ENCODE measurements at places on chromosomes 11 and 22. TPM values are rescaled to one million over a fixed set of nuclear protein-coding genes. Genes with fewer than 3 reads are reported as not detected.
A peak's percentile ranks its signal among the peaks of the same experiment; 100 is the strongest.

DNA sequence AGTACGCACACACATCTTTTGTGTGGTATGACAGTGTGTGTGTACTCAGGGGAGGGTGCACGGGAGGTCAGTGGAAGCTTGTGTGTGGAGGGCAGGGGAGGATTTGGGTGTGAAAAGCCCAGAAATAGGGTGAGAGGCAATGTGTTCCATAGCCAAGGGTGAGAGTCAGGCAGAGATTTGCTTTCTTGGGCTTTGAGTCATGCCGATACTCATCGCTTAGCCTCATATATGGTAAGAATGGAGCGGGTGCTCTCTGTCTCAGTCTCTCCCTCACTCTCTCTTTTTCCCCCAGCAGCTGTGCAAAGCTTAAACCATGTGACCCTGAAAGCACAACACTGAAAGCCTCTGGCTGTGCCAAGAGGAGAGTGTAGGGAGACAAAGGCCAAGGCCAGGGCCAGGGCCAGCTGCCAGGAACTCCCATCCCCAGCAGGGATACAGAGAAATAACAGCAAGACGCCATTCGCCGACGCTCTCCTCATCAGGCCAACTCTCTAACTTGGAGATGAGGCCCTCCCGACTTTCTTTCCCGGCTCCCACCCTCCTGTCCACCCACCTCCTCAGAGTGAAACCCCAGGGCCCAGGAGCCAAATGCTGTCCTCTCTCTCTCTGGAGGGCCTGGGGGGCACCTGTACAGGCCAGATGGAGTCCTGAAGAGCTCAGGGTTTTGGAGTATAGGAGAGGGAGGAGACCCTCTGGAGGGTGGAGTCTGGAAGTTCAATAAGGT is 20.3 kb upstream of the MICAL3 start:
- DNase-seq = no peak

DNA sequence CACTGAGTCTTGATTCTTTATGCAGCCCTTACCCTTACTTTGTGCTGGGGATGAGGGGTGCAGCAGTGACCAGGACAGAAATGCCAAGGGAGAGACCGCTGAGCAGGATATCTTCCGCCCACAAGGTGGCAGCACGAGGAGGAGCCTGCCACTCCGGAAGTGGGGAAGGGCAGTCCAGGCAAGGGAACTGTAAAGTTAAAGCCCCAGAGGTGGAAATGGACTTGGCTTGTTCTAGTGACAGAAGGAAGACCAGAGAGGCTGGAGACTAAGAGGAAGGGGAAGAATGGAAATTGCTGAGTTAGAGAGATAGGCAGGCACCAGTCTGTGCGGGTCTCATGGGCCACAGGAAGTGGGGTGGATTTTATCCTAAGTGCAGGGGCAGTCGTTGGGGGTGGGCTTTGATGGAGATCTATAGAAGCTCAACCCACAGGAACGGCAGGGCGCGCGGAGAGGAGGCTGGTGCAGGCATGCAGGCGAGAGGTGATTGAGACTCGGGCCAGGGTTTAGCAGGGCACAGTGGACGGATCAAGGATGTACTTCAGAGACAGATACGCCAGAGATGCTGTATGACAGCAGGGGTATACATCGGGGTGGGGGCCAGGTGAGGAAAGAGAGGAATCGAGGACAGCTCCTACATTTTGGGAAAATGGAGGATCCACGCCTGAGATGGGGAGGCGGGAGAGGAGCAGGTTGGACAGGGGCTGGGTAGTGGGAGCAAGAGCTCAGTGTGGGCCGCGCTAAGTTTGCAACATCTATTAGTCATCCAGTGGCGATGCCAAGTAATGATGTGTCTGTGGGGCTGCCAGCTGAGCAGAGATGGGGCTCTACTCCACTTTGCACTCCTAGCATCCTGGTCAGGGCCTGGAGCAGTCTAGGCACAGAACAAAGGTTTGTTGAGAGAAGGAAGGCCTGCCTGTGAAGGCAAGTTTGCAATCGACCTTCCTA is 3.3 kb upstream of the GRK2 start:
- DNase-seq = peak; percentile 90

DNA sequence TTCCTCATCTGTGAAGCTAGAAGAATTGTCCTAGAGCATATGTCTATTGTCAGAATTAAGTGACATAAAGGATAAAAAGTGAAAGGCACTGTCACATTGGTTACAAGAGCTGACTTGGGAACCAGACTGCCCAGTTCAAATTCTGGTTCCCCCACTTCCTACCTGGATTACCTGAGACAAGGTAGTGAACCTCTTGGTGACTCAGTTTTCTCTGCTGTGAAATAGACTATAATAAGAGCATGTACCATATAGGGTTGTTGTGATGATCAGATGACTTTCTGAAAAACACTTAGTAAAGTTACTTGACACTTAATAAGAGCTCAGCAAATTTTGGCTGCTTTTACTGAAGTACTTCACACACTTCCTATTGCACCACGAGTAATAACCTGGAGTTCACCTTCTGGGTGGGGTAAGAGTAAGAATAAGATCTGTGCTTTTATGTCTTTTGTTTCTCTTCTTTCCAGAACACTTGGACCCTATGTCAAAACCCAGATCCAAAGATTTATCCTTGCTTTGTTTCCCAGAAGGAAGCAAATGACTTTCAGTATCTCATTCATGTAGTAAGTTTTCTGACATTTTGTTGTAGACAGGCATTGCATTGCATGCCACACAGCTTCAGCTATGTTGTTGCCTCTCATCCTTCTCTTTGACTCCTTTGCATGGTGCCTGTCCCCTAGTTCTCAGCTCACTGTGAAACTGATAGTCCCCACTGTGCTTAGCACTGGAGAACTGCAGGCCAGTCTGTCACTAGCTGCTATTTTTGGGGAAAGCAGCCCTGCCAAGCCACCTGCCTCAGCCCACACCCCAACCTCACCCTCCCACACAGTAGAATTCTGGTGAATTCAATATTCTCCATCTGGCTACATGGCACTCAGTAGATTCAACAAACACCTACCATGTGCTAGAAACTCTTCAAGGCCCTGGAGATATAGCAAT is 121.8 kb upstream of the POU2AF2 start:
- no peak for DNase-seq

- no peak for DNase-seq
Measured at GRCh38 chr11:12655842-12656241, 18.4 kb upstream of the TEAD1 start.

DNA sequence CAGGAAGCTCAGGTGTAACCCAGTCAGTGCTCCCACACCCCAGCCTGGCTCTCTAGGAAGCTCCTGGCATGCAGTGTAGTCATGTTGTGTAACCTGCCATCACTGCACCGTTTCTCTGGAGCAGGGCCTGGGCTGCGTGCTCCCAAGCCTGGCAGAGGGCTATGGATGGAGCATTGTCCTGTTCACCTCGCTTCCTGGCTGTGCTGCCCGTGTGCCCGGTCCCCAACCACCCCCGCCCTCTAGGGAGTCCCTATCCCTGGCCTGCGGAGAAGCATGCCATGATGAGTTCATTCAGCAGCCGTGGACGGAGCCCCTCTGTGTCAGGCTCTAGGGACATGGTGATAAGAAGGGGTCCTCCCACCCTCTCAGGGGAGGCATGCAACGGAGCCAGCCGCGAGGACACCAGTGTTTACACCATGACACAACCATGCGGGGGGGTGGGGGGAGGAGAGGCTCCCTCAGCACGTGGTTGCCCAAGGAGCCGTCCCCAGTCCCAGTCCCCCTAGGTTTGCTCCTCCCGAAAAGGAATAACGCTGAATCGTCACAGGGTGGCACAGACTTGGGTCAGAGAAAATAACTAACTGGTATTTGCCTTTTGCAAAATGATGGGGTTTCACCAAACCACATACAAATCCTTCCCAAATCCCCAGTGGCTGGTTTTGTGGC is 73.1 kb downstream of the FBLN1 start:
- no peak for DNase-seq

DNA sequence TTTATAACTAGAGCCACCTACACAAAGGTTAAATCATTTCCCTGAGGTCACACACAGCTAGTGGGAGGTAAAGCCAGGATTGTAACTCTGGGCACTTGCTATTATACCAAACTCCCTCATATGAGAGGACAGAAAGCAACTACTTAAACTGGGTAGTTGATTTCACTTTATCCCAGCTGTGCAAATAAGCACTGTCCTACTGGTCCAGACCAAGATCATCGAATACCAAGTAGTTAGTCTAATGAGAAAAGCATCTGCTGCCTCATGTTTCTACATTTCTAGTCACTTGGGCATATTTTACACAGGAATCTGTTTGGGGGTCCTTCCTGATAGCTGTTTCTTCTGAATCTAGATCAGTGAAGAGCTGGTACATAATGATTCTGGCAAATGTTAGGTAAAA is 178.6 kb upstream of the NARS2 start:
- DNase-seq = no peak

DNA sequence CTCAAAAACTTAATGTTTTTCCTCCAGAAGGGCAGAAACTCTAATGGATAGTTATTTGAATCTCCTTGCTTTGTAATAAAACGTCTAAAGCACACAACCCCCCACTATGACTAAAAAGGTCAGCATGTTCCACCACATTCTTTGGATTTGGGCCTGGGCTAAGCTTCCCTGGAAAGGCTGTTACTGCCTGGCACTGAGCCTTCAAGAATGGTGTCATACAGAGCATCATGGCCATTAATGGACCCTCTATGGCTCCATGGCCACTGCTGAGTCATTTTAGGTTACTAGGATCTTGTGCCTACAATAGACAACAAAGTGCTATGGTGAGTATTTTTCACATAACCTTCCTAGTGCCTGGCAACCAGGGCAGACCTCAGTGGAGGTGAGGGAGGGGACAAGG is 242.6 kb upstream of the FAT3 start:
- DNase-seq = peak; percentile 89

GRCh38 chr11:47916361-47916841 is 64.0 kb upstream of the PTPRJ start:
- DNase-seq = peak; percentile 71

DNA sequence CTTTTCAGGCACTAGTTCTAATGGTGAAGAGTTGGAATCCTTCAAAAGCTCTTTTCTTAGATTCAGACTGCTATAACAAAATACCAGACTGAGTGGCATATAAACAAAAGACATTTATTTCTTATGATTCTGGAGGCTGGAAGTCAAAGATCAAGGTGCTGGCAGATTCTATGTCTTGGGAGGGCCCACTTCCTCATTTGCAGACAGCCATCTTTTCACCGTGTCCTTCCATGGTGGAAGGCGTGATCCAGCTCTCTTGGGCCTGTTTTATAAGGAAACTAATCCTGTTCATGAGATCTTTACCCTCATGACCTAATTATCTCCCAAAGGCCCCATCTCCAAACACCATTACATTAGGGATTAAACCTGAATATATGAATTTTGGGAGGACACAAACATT is 124.0 kb downstream of the NAV2 start:
- DNase-seq = no peak

DNA sequence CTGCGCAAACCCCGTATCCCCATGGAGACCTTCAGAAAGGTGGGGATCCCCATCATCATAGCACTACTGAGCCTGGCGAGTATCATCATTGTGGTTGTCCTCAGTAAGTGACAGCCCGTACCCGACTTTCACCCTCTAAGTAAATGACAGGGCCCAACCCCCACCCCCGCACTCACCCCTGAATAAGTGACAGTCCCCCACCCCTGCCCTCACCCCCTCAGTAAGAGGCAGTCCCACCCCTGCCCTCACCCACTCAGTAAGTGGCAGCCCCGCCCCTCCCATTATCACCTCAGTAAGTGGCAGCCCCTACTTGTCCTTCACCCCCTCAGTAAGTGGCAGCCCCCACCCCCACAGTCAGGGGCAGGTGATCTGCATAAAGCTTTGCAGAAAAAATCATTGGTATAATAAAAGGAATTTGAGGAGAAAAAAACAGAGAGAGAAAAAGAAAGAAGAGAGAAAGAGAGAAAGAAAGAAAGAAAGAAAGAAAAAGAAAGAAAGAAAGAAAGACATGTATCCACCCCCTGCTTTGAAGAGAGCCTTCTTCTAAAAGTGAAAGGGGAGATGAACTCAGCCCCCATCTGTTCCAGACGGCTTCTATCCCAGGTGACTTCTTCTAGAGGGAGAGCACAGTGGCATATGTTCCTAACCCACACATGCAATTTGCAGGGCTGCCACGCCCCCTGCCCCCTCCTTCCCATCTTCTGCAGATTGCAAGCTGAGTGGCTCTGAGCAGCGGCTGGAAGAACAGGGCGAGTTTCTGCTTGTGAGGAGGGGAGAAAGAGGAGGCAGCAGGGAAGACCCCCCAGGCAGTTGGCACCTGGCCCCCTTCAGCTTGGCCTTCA is 12.5 kb upstream of the SMIM35 start:
- peak; percentile 54 for DNase-seq

DNA sequence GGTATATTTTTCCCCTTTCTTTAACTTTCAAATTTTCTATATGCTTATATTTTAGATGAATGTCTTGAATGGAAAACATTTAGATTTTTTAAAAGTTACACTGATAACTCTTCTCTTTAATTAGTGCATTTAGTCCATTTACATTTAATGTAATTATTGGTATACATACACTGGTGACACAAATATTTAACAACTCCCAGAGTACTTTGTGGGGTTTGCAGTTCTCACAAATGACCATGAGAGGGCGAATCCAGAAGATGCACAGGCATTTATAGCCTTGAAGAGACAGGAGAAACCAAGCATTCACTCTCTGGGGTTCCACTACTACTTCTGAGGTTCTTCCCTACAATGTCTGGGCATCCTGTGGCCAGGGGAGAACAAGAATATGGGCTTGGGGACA is 125.1 kb downstream of the TIMP3 start:
- DNase-seq = no peak

GRCh38 chr11:12430351-12430750 is 53.0 kb downstream of the PARVA start:
- DNase-seq = no peak

DNA sequence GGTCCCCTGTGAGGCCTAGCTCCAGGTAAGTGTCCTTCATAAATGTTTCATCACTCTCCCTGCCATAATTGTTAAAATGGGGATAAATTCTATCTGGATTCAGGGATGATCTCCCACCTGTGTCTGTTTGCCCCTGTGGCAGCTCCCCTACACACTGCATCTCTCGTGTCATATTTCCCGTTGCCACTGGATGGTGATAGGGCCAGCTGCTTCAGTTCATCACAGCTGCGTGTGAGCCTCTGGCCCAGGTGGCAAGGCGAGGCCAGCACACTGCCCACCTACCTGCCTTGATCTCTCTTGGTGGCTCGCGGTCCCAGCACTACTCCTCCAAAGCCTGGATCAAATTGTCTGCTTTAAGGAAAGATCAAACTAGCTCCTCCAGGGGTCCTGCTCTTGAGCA is 187.4 kb downstream of the GRIK4 start:
- DNase-seq = no peak

GRCh38 chr11:17412488-17413180 is 24.2 kb upstream of the KCNJ11 start:
- no peak for DNase-seq

- DNase-seq = no peak
Measured at GRCh38 chr22:33352768-33353167, 294.6 kb upstream of the SYN3 start.

- DNase-seq = peak; percentile 43
Measured at GRCh38 chr22:43848366-43849171, 13.7 kb downstream of the SULT4A1 start.

ROBO3 gene
- 10.0 TPM for total RNA-seq

GNG3 gene
- total RNA-seq = 5.0 TPM

GCAT gene
- total RNA-seq = 8.3 TPM

PAMR1 gene
- 26.5 TPM for total RNA-seq

ZC3H12C gene
- total RNA-seq = 18.2 TPM
